ENCODE measurements at places on chromosomes 6 and 20.
A peak's percentile ranks its signal among the peaks of the same experiment; 100 is the strongest.

DNA sequence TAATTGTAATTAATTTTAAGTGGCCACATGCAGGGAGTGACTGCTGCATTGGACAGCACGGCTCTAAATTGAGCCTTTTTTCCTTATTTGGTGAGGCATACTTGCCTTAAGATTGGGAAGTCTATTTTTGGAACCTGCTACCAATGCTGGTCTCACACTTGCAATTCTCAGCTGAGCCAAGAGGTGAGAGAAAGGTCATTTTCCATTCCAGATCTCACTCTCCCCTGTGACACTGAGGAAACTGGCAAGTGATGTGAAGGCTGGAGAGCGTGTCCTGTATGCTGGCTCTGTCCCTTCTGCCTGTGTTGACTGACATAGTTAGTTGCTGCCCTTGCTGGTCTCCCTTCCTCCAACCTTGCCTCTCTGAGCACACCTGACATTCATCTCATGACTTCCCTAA lies 735 bp upstream of the MOG start:
- no peak for DNase-seq

DNA sequence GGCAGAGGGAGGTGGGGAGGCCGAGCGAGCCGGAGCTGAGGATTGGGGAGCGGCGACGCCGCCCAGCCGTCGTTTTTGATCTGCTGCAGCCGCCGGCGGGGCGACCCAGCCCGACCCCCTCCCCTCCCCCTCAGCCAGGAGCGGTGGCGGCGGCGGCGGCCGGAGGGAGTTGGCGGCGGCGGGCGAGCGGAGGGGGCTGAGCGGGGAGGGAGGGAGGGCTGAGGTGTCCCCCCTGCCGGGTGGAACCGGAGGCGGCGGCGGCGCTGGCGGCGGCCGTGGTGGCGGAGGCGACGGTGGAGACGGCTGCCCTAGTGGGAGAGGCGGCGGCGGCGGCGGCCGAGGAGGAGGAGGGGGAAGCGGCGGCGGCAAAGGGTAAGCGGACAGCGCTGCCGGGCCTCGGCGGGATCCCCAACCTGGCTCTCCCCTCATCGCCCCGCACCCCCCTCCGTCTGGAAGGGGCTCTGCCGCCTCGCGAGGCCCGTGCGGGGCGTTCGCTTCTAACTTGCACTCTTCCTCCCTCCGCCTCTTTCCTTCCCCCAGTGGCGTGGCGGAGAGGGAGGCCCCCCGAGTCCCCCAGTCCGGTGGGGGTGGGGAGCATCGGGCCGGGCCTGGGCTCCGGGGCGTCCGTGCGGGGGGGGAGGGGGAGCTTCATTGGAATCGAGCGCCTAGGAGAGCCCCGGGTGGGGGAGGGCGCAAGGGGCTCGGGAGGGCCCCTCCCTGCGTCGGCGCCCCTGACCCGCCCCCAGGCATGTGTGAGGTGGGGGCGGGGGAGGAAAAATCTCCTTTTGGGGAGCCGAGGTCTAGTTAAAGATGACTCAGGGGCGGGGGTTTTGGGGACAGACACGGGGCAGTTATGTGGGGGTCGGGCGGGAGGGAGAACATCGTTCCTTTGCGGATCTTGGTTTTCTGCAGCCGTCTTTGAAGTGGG lies at the start of gene TAB2:
Gene TAB2, plus strand, starts transcription at position 69 of the 928 bp plus-strand sequence. CDS start 52,286 bp downstream, outside the sequence.
- DNase-seq: no peak

GRCh38 chr6:3339811-3340210 lies 81.1 kb downstream of the PSMG4 start:
- no peak for DNase-seq

GRCh38 chr6:93423542-93423941 lies 4.2 kb upstream of the EPHA7 start:
- DNase-seq: no peak

- no peak for DNase-seq
These were observed 41.4 kb downstream of the MAP3K7 start for GRCh38 chr6:90545448-90545847.

DNA sequence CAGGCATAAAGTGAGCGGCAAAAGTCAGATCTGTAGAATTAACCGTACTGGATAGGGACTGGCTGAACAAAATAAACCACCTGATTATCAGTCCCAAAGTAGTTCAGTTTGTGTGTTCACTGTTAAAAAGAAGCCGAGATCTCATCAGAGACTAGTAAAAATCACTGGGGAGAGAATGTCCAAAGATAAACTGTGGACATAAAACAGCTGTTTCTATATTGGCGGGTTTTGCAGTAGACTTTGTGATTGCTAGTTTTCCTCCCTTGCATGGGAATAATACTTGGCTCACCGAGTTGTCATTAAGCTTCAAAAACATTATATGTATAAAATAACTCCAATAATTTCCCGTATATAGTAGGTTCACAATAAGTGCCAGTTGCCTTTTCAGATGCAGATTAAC lies 114.2 kb upstream of the ID4 start:
- no peak for DNase-seq

GRCh38 chr6:25918083-25918683 lies 12.3 kb downstream of the SLC17A2 start:
- DNase-seq: no peak

GRCh38 chr6:6405997-6406714 lies 85.7 kb upstream of the F13A1 start:
- DNase-seq: no peak

DNA sequence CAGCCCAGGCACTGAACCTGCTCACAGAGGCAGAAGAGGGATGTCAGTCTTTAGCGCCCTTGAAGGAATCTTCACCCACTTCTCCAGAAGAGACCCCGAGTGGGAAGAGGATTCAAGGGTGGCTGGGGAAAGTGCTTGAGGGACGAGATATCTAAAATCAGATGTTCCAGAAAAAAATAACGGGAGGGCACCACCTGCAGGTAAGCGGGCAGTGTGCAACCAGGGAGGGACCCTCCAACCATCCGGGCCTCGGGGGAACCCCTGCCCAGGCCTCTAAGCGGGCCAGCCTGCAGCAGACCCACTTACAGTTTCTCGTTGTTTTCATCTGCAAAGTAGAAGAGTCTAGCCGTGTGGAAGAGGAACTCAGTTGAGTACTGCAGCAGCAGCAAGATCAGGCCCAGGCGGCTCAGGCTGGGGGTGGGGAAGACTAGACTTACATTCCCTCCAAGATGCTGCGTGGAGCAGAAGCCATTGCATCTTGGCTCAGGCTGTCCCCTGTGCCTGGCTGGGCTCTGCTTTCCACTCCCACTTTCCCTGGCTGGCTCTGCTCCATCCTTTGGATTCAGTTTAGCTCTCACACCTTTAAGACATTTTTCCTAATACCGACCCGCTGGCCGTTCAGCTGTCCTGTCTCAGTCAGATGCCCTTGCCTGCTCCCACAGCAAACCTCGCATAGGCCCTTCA lies 71.0 kb downstream of the TRAM2 start:
- DNase-seq: no peak

GRCh38 chr6:116888732-116889360 lies 11.8 kb downstream of the RFX6 start:
- DNase-seq: no peak

- DNase-seq: no peak
These were observed 116.1 kb downstream of the IBTK start for GRCh38 chr6:82131441-82131840.

GRCh38 chr20:57459278-57459677 lies 65.7 kb downstream of the CTCFL start:
- DNase-seq: no peak

GRCh38 chr20:59611286-59611685 lies 6.9 kb downstream of the PHACTR3 start:
- no peak for DNase-seq

DNA sequence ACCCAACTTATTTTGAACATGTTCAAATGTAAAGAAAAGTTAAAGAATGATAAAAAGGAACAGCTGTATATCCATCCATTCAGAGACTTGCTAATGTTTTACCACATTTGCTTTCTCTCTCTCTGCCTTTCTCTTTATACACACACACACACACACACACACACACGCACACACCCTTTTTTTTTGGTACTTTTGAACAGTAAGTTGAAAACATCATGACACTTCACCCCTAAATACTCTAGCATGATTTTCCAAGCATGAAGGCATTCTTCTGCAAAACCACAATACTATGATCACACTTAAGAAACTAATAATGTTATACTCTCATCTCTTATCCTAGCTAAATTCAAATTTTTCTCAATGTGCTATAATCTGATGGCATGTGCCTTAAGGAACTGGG lies 192.3 kb downstream of the UTRN start:
- DNase-seq: no peak

GRCh38 chr20:38628580-38629470 lies 27.2 kb downstream of the ARHGAP40 start:
- DNase-seq: no peak

- no peak for DNase-seq
These were observed 5.6 kb downstream of the HTR1E start for GRCh38 chr6:86942769-86943516.

GRCh38 chr20:16556301-16556700 lies 16.9 kb downstream of the KIF16B start:
- DNase-seq: no peak

DNA sequence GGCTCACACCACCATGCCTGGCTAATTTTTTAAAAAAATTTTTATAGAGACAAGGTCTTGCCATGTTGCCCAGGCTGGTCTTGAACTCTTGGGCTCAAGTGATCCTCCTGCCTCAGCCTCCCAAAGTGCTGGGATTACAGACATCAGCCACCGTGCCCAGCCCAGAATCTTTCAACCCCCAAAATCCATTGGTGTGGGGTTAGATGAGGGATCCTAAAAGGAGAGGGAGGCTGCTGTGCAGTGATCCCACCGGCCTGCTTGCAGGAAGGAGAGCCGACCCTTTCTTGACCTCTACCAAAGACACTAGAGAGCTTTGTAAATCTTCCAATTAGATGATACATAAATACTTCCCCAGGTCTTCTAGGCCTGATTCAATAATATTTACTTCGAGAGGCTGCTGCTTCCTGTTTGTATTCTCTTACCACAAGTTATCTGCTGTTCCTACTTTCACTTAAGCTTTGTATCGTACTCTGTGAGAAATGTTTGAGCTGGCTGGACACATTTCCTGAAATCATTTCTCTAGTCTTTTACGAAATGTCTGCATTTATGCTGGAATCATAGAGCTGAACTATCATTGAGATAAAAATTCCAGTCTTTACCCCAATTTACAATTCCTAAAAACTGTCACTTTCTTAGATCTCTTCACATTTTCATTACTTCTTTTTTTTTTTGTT lies 49.3 kb upstream of the IER3 start:
- DNase-seq: no peak

DNA sequence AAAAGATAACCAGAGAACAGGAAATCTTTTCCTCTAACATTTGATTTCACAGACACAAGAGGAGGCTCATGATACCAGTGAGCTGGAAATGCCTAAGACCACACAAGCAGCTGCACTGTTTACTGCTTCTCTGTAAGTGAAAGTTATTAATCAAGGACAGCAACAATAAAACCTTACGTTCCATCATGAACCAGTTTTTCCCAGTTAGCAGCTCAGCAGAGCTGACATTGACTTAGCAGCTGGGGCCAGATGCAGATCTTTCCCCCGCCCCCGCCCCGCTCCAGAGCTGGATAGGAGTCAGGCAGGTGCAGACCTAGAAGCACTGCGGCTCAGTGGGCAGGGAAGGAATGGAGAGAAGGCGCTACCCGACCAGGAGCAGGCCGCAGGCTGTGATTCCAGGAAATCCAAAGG lies 275.2 kb downstream of the GMDS start:
- no peak for DNase-seq

DNA sequence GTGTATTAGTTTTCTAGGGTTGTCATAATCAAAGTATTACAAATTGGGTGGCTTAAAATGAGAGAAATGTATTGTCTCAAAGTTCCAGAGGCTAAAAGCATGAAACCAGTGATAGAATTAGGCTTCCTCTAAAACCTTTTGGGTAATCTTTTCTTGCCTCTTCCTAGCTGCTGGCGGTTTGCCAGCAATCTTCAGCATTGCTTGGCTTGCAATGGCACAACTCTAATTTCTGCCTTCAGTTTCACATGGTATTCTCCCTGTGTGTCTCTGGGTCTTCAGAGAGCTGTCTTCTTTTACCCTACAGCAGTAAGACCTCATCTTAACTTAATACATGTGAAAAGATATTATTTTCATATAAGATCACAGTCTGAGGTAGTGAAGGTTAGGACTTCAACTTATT lies 479.1 kb upstream of the GJE1 start:
- no peak for DNase-seq

DNA sequence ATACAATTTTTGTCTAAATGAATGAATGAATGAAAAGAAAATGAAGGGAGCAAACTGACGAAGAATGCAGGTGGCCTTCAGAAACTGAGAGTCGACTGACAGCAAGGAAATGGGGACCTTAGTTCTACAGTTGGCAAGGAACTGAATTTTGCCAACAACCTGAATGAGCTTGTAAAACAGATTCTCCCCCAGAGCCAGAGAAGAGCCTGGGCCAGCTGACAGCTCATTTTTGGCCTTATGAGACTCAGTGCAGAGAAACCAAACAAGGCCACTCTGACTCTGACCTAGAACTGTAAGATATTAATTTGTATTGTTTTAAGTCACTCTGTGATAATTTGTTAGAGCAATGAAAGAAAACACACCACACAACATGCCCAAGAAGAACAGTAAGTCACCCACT lies 21.8 kb downstream of the MAN1A1 start:
- no peak for DNase-seq

- no peak for DNase-seq
These were observed 166.4 kb upstream of the GLP1R start for GRCh38 chr6:38882157-38882556.

GRCh38 chr6:148974351-148974750 lies 227.5 kb downstream of the UST start:
- DNase-seq: no peak

DNA sequence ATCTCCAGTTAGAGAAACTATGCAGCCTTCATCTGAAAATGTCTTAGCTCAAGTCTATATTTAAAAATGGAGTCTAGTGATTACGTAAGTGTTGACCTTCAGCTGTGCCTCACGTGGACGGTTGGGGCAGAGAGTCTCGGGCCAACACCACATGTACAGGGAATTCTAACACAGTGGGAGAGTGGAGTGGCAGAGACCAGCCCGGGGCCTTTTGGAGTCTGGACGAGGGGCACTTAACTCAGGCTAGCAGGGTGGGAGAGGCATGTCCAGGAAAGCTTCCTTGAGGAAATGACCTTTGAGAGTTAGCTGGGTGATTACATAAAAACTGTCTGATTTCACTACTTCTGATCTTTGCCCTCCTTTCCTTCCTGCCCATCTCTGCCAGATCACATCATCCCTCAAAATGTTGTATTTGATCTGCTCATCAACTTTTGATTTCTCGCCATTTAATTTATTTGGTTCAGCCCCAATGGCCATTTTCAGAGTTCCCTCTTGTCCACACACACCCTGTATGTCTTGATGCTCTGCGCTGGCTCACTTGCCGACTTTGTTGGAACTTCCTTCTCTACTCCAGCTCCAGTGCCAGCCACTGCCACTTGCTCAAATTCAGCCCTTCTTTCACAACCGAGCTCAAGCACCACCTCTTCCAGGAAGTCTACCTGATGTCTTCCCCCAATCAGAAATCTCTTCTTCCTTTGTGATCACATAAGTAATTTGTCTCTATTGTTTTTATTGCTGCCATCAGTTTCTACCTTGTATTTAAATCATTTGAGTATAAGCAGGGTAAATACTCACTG lies 2.6 kb downstream of the ARMC2 start:
- DNase-seq: no peak

- peak; percentile 18 for DNase-seq
These were observed 82.9 kb upstream of the MPC1 start for GRCh38 chr6:166465671-166466087.
